ENCODE measurements at places on chromosomes 11 and 22.

DNA sequence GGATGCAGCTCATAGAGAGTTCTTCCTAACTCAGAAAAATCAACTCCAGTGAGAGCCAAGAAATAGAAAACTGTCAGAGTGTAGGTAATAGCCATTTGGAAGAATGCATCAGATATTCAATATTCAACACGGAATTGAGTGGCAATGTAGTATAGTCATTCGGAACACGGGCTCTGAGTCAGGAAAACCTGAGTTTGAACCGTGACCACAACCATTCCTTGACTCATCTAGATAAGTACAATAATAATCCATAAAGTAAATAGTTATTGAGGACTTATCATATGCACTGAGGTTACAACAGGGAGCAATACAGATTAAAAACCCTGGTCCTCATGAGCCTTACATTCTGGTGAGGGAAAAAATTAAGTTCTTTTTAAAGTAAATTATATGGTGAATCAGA lies 62.6 kb upstream of the PHF21A start:
- DNase-seq: no peak

DNA sequence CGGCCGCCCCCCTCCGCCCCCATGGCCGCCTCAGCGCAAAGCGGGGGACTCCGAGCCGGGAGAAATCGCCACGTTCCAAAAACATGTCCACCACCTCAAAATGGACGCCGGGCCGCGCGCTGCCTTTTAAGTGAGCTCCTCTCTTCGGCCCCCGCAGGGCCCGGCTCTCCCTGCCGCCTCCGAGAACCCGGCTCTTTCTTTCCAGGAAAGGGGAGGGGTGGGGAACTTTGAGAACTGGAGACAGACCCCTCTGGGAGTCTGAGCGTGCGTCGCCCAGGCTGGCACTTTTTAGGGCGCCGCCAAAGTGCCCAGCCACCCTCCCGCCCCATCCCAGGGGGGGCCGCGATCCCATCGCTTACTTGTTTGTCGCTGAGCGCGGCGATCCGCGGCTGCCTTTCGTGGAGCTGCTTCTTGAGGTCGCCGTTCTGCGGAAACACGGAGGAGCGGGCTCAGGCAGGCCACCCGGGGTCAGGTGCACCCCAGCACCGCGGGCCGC lies 1.6 kb downstream of the PHF21B start:
- no peak for DNase-seq

- DNase-seq: no peak
These were observed 18.4 kb upstream of the NNMT start for GRCh38 chr11:114277637-114278341.

GRCh38 chr22:22997262-22997898 lies 72.9 kb upstream of the GNAZ start:
- no peak for DNase-seq

DNA sequence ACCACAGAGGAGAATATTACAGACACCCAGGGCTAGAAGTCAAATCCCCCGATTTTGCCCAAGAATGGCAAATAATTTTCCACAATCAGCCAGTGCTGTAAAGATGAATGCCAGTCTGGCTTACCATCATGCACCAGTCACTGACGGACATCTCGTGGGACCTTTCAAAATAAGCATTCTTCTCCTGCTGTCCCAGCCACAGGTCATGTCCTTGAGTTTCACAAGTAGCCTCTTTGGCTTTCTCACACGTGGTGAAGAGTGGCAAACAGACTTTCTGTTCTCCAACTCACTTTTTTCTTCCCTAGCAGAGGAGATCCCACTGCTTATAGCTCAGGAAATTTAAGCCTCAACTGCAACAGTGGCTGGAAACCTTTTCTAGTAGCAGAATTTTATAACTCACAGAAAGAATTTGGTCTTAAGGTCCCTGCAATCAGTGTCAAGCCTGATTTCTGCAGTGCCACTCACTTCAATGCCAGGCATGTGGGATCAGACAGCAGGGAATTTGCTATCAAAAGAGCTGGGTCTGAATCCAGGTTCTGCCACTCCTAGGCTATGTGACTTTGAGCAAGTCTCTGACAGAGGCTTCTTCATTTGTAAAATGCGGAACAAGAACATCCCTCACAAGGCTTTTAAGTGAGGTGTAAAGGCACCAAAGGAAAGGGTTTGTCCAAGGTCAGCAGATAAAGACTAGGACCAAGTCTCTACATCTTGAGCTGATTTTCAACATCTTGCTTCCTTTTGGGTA lies 3.6 kb downstream of the PIK3IP1 start:
- no peak for DNase-seq

DNA sequence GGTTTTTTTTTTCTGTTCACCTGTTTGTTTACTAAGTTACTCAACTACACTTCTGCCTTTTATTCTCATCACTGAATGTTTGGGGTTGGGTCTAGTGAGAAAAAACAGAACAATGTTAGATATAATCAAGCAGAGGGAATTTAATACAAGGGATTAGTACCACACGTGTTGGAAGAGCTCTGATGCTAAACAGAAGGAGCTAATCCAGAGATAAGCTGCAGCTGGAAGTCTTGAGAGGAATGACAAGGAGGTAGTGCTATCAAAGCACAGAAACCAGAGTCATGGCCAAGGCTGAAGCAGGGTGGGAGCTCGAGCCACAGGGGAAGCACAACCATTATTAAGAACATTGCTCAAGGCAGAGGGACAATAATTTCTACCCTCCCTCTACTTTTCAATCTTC lies 604.1 kb upstream of the ANO5 start:
- no peak for DNase-seq

GRCh38 chr11:8230178-8230859 lies 33.4 kb downstream of the LMO1 start:
- no peak for DNase-seq
